ENCODE measurements at places on chromosomes 3 and 15.

GRCh38 chr15:52710050-52710707 is 31.0 kb upstream of the ATOSA start:
- DNase-seq: peak; percentile 36

- no peak for DNase-seq
Observed at GRCh38 chr3:25292036-25292435, 136.0 kb upstream of the RARB start.

DNA sequence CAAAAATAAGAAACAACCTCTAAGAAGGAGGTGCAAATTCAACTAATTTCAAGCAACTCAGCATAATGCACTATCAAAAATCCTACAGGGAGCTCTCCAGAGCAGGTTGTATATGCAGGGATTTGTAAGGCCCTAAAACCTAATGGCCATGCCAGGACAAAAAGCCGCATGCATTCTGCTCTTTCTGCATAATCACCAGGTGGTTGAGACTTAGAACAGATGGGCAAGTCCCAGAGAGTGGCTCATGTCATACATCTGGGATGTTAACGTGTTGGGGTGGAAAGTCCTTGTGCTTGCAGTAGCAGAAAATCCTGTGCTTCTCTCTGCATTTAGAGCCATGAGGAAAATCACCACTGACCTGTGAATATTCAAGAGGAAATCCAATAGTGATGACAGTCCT is 1002.9 kb downstream of the AGBL1 start:
- no peak for DNase-seq

DNA sequence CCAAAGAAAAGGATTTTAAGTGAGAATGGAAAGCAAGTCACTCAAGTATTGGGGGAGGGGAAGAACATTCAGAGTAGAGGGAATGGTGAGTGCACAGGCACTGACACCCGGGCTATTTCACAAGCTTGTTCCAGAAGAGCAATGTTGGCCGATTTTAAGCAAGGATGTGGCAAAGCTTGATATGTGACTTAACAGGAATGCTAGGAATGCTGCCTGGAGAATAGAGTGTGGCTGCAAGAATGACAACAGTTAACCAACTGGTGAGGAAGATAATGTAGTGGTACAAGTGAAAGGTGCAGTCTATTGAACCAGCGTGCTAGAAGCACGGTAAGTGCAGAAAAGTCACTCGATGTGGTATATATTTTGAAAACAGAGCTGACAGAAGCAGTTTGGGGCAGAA is 6.2 kb upstream of the CCDC80 start:
- DNase-seq: peak; percentile 43

DNA sequence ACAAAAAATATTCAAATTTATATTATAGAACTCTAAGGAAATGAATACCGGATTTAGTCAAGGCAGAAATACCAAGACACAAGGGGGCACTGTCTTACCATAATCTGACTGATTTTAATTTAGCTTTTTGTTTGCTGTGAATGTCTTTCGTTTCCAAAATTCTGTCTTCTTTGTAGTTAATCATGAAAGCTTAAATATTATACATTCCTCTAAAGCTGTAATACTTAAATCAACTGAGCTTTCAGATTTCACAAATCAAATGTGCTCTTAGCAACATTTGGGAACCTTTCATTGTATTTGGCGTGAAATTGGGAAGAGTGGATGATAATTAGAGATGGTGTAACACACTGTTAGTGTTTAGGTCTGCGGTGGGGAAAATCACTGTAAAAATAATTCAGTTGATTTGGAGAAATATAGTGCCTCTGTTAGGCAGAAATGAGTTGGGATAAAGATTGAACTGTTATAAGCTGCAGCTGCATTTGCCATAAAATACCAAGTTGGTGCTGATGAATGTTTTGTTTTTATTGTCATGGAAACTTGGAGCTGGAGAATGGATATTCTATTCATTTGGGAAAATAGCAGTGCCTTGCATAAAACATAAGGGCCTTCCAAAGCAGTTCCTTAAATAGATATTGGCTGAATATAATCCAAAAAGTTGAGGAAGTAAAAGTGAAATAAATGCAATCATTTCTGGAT is 228.2 kb downstream of the TCF12 start:
- no peak for DNase-seq

DNA sequence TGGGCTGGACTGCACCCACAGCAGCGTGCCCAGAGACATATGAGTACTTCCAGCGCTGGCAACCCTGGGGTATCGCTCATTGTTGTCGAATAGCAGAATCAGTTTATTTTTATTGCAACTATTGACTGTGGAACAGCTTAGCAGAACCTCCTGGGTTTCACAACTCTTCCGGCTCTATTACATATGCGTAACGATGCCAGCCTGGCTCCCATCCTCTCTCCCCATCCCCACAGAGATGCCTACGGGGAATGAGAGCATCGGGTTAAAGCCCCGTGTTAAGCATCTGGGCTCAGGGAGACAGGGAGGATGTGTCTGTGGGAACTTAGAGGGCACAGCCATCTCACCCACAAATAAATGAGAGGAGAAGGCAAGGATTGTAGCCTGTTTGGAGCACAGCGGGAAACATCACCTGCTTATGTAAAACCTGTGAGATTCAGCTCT is 76.6 kb upstream of the DLG1 start:
- DNase-seq: no peak

- no peak for DNase-seq
Observed at GRCh38 chr15:36335659-36336058, 243.8 kb upstream of the CDIN1 start.

GRCh38 chr15:94286583-94286982 is 55.2 kb downstream of the MCTP2 start:
- no peak for DNase-seq

DNA sequence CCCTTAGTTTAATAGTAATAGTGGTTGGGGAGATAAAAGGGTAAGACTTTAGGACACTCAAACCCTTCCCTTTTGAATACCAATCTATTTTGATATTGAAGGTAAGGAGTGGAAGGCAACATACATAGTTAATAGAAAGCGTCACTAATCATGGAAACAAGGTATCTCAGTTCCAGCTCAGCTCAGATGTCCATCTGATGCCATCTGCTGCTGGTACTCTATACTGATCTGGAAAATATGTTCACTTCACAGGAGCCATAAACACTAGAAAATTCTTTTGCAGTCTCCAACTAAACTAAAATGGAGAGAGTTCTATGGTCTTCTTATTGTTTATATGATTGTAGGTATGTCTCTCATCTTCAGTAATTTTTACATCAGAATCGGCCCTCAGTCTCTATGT is 1777.1 kb downstream of the OTOL1 start:
- DNase-seq: no peak

GRCh38 chr3:58013973-58014649 is 5.9 kb downstream of the FLNB start:
- no peak for DNase-seq

GRCh38 chr3:167657684-167658225 is 4.0 kb upstream of the WDR49 start:
- no peak for DNase-seq

- DNase-seq: peak; percentile 15
Observed at GRCh38 chr3:126316031-126316461, 41.2 kb downstream of the KLF15 start.

GRCh38 chr3:110680450-110680849 is 391.2 kb upstream of the NECTIN3 start:
- DNase-seq: no peak

DNA sequence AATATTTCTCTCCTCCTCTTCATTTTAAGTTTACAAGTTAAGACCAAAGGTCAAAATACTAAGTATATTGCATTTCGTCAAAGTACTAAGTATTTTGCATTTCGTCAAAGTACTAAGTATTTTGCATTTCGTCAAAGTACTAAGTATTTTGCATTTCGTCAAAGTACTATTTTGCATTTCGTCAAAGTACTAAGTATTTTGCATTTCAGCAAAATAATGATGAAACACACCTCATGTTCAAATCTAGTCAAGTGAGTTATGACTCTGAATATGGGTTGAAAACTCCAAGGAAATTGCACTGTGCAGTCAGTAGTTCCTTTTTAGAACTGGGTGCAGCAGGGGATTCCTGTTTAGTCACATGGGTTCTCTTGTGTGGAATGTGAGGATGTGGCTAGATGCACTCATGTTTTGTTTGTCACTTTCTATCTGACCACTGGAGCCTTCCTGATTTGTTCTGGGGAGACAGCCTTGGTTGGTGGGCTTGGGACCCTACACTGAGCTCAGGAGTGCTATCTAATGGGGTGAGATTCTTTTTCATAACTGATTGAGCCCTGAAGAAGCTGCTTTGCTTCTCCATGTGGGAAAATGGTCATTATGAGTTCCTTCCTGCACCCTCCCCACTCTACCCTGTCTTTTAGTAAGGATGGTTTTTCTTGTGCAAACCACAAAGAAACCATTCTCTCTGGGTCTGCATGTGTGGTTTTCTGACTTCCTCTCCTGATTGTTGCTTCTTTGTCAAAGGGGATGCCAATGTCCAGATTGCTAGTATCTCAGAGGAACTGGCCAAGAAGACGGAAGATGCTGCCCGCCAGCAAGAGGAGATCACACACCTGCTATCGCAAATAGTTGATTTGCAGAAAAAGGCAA is 73.4 kb downstream of the CCK start:
- DNase-seq: no peak

- no peak for DNase-seq
Observed at GRCh38 chr3:162141272-162141791, 644.7 kb downstream of the OTOL1 start.

DNA sequence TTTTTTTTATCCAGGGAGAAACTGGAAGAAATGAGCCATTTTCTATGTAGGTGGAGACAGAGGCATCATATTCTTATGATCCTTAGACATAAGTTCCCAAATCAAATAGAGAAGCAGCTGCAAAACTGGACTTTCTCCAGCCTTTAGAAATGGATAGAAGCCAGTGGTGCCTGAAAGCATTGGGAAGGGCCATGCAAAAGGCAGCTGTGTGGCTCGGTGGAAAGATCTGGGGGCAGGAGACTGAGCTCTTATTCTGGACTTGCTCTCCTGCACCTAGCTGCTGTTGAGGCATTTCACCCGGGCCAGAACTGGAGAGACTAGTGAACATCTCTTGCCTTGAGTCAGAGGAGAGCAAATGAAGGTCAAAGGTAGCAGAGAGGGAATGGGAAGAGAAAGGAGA is 73.1 kb downstream of the TFG start:
- DNase-seq: no peak

GRCh38 chr15:57464480-57464879 is 88.2 kb downstream of the CGNL1 start:
- no peak for DNase-seq

DNA sequence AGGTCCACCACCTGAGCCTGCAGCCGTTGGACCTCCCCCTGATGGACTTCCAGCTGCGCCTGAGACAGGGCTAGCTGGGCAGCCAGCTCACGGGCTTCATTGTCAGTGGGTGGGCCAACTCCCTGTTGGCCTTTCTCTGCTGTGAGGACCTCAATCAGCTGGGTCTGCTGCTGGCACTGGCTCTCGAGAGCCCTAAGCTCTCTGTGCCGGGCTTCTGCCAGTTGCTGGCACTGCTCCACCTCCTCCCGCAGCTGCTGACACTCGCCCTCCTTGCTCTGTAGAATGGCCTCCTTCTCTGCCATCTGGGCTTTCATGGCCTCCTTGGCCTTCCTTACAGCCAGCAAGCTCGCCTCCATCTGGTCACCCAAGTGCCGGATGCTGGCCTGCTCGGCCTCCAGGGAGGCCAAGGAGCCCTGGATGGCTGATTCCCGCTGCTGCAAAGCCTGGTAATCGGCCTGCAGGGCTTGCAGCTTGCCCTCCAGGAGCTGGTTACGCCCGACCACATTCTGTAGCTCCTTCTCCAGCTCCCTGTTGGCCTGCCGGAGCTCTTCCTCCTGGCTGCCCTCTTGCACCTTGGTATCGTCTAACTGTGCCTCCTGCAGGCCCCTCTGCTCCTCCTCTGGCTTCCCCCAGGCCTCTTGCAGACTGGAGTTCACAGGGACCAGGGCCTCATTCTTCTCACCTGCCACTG is 23.8 kb downstream of the CXCR6 start:
- no peak for DNase-seq

GRCh38 chr15:64236156-64236894 is 73.5 kb upstream of the PPIB start:
- no peak for DNase-seq

DNA sequence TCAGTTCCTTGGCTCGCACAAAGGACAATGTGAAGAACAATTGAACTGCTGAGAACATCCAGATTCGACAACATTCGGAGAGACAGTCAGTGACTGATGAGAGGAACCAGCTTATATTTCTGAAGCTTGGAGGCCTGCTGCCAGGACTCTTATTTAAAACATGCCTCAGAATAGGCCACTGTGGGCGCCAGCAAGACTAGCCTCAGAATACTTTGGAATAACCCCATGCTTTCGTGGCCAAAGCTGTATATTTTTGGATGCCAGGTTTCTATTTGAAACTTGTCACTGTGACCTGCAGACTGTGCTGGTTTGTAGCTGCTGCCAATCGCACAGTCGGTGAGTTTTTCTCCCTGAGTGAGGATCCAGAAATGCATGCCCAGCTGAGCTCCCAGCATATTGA is 129.9 kb upstream of the UBE3A start:
- no peak for DNase-seq

DNA sequence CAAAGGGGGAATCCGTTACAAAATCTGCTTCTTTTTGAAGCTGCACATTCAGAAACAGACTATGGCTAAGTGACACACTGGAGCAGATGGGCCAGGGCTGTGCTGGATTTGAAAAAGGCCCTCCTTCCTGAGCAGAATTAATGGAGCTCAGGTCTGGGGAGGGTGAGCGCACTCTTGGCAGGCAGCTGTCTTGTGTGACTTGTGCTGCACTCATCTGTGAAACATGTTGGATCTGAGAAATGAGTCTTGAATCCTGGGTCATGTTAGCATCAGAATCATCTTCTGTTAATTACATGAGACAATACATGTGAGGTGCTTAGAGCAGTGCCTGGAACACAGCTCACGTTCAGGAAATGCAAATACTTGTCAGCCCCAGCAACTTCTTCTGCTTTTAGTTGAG is 219.6 kb downstream of the THSD4 start:
- DNase-seq: no peak

DNA sequence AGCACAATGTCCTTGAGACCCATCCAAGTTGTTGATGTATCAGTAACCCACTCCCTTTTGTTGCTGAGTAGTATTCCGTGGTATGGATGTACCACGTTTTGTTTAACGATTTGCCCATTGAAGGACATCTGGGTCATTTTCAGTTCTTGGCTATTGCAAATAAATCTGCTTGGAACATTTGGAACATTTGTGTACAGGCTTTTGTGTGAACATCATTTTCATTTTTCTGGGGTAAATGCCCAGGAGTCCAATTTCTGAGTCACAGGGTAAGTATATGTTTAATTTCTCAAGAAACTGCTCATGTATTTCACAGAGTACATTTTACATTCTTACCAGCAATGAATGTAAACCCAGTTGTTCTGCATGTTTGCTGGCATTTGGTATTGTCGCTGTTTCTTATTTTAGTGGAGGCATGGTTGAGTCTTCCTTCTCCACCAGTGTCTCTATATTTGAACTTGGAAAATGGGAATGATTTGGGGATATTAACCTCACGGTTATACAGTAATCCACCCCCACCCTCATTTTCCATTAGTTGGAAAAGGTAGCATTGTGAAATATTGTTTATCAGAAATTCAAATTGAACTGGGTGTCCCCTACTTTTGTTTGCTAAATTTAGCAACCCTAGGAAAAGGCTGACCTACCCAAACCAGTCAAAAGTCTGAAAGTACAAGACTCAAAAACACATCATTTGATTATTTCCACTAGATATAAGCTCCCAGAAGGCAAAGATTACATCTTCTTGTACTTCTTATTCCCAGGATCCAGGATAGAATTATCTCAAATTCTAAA is 30.8 kb downstream of the POMGNT2 start:
- DNase-seq: no peak
